ENCODE measurements at places on chromosomes 1 and 21.

DNA sequence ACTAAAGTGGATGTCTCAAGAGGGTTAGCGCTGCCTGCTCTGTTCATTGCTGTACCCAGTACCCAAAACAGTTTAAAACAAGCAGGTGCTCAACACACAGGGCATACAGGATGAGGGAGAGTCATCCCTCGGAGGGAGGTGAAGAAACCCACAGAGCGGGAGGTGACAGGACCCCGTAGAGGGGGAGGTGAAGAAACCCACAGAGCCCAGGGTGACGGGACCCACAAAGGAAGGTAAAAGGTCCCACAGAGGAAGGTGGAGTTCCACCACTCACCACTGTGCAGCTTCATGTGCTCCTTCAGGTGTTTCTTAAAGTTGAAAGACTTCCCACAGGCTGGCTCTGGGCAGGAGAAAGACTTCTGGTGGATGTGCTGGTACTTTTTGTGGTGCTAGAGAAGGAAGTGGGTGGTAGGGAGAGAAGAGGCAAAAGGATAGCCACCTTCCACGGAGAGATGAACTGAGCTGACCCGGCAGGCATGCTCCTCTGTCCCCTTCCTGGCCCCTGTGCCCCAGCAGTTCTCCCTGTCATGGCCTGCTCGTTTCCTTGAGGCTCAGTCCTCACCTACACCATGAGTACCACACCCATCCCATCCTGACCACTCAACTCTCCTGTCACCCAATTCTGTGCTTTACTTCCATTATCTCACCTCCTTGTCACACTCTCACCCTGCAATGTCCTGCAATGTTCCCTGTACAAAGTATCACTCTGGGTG is 5.1 kb downstream of the ZNF692 start:
- DNase-seq: no peak

- no peak for DNase-seq
Observed at GRCh38 chr1:106564192-106564591, 492.3 kb upstream of the PRMT6 start.

DNA sequence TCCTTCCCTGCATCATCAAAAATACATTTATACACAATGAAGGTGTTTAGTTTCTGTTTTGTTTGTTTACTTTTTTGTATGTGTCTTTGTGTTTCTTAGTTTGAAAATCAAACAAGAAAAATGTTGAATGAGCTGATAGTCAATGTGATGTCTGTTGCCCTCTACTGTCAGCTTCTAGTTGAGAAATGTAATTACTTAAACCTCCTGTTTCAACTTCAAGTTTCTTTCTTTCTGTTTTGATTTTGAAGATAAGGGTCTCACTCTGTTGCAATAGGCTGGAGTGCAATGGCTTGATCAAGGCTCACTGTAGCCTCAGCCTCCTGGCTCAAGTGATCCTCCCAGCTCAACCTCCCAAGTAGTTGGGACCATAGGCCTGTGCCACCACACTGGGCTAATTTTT is 37.5 kb downstream of the SPTA1 start:
- no peak for DNase-seq

DNA sequence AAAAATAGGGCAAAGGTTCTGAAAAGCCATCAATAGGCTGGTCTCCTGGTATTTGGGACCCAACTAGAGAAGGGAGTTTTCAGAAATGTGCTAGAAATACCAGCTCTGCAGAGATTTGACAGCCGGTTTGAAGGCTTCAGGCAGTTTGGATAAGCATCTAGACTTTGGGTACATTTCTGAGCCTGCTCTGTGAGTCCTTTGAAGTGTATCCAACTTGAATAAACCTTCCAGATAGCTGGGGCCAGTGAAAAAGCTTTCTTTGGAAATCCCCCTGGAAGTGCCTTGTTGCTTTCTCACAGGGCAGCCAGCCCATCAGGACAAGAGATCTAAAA is 6.4 kb upstream of the PEF1 start:
- DNase-seq: no peak

- DNase-seq: peak; percentile 11
Observed at GRCh38 chr1:240691909-240692705, 80.2 kb upstream of the GREM2 start.

DNA sequence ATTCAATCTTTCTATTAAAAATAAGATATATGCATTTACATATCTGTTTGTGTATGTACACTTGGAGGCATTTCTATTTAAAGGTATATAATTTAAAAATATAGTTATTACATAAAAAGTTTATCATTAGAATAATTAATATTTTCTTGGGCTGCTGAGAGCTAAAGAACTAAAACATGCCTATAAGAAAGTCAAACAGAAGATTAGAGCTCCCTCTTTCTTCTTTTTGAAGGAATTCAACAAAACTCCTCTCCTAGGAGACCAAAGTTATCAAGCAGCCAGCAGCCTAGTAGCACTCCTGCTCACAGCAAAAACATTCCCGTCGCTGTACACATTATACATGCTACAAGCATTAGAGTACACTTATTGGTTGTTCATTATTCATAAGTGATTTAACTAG is 216.4 kb downstream of the VAV3 start:
- DNase-seq: no peak

DNA sequence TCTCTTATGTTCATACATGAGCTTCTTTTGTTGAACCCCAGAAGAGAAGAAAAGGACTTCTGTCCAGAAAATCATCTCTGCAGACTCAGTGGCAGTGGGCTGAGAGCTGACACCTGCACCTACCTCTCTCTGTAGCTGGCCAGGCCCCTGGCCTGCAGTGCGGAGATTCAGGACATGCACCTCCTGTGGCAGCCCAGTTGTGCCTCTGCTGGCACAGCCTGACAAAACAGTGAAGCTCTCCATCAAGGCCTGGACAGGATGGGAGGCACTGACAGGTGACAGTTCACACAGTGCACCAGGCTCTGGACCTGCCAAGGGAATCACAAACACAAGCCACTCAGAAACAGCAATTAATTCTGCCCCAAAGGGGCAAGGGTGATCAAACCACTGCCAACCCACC is 88.8 kb downstream of the TGFBR3 start:
- no peak for DNase-seq

DNA sequence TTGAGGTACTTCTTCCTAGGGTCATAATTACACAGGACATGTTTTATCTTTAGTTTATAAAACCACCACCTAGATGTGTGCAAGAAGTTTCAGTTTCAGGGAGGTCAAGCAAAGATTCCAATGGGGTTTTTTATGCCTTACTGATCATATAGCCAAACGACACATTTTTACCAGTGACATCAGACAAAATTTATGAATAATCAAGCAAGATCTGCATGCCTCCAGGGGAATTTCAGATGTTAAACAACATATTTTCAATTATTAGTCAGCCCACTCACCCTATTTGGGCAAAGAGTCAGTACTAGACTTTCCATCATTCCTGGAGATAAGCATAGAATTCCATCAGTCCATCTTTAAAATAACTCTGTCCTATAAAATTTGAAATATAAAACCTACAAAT is 867.4 kb downstream of the KCNT2 start:
- DNase-seq: no peak

DNA sequence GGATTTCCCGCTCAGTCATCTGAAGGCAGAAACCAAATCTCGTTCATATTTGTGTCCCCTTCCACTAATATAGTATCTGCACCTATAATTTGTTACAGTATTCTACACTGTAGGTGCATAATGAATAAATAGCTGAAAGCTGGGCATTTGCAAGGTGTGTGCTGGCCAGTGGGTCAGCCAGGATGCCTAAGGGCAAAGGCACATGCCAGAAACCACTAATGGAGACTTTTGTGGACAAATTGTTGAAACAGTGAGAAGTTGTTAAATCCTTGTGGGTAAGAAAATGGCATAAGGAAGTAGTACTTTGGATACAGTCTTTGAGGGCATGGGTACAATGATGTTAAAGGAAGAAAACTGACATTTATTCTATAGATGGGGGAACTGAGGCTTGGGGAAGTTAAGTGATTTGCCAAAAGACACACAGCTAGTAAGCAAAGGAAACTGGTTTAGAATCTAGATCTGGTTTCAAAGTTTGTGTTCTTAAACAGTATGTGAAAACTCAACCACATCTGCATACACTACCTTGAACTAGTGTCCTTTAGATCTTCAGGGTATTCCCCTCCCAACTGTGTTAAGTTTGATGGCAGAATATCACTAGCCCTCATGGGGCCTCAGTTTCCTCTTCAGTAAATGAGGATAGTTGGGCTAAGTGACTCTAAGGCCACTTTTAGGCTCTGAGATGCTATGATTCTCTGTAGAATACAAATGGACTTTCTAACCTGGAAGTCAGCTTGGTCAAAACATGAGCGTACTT is 26.5 kb upstream of the LRRC8C start:
- DNase-seq: no peak

- DNase-seq: no peak
Observed at GRCh38 chr1:48823168-48823567, 46.5 kb upstream of the BEND5 start.

DNA sequence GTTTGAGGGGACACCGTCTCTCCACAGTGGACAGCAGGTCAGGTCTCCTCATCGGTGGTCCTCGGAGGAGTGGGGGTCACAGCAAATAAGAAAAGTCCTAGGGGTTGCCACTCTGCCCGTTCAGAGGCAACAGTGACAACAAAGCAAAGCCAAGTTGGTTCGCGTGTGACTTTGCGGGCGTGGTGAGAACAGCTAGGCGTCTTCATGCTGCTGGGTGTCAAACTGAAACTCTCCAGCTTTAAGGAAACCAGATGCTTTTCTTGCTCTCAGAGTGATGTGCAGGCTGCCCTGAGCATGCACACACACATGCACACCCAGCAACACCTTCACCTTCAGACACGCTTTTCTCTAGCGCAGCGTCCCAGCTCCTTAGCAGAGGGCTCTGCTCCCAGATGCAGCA is 70.1 kb upstream of the ARHGEF16 start:
- DNase-seq: no peak

DNA sequence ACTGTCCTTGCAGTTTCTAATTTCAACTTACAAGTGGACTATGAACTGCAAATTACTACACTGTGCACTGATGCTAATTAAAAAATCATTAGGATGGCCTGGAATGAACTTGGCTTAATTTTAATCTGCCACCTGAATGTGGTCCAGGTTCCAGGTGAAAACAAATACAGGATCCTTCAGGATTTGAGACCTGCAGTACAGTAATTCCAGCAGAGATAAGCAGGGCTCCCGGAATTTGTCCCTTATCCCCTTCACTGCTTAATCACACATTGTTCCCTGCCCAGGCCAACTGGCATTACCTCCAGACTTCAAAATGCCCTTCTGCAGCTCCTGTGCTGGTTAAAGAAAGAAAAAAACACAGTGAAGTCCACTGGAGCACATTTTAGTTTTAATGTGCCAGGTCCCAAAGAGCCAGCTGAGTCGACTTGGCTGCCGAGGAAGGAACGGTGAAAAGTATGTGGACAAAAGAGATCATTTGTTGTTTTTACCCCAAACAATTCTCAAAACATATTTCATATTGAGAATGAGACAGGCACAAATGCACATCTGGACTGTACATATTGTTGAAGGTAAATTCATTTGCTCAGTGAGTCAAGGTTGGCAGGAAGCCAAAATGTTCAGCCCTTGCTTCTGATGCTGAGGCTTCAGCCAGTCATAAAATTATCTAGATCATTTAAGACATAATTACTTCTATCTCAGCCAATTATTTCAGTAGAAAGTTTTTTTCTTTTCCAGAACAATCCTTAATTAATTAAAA is 28.3 kb downstream of the DEGS1 start:
- no peak for DNase-seq

- no peak for DNase-seq
Observed at GRCh38 chr1:25702101-25702775, 85.6 kb downstream of the MAN1C1 start.

Data from 8988T (cell line).